ENCODE measurements at places on chromosomes 3 and 15. TPM values are rescaled to one million over a fixed set of nuclear protein-coding genes. Genes with fewer than 3 reads are reported as not detected.
A peak's percentile ranks its signal among the peaks of the same experiment; 100 is the strongest.

DNA sequence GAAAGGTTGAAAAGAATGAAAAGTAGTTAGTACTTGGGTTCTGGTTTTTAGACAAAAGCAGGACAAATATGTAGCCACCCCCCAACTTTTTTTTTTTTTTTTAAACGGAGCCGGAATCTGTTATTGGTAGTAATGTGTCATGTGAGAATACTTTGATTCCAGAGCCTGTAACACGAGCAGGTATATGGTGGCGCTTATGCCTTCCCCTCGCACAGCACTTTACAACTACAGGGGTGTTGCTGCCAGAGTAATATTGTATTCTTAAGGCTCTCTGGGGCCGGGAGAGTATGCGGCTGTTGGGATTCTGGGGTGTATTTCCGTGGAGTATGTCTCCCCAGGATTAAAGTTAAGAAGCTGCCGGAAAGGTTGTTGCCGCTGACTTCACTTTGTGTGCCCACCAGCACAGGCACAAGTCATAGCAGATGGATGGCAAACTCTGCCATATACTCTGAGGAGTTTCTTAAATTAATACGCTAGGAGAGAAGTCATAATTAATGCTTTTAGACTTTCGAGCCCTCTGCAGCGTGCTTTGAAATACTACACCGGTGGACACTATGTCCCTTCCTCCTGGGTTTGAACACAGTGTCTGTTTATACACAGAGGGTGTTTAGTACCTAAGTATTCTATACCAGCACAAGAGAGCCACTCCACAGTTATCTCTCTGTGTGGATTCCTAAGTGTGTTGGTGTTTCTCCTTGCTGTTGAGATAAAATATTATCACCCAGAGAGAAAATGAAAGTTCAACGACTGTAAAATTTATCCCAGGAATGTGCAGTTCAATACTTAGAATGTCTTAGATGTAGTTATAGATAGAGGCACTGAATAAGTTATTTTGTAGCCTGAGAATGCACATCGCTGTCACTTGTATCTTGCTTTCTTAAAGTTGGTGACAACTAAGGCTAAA lies 1.4 kb downstream of the MBNL1 start:
- no peak for DNase-seq
- no peaks in the 10 kb centered on the region for H3K27me3 ChIP-seq
- H3K27ac ChIP-seq: peak overlapping the region; percentile 96
- H3K4me3 ChIP-seq: peak overlapping the region; percentile 83

- H3K27ac ChIP-seq: no peak overlapping the region
- no peaks in the 10 kb centered on the region for H3K36me3 ChIP-seq
- H3K27me3 ChIP-seq: no peaks in the 10 kb centered on the region
- H3K4me1 ChIP-seq: no peaks in the 10 kb centered on the region
- DNase-seq: no peak
Observed at GRCh38 chr15:94443186-94443585, 211.8 kb downstream of the MCTP2 start.

DNA sequence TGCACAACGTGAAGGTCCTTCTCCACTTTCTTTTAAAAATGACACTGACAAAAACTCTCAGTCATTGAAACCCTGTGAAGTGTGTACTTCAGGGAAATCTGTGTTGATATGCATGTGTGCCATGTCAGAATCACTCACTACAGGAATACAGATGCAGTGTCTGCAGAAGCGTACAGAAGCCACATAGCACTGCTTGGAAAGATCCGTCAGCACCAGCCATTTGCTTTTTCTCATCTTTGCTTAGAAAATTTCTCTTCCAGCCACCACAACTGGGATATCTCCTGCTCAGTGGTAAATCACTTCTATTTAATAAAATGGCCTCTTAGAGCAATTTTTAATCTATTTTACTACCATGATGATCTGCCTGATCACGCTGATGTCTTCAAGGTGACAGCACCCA lies 91.3 kb upstream of the ARHGEF26 start:
- H3K4me1 ChIP-seq: no peaks in the 10 kb centered on the region
- no peak overlapping the region for H3K27ac ChIP-seq
- H3K36me3 ChIP-seq: no peaks in the 10 kb centered on the region
- no peaks in the 10 kb centered on the region for H3K27me3 ChIP-seq

DNA sequence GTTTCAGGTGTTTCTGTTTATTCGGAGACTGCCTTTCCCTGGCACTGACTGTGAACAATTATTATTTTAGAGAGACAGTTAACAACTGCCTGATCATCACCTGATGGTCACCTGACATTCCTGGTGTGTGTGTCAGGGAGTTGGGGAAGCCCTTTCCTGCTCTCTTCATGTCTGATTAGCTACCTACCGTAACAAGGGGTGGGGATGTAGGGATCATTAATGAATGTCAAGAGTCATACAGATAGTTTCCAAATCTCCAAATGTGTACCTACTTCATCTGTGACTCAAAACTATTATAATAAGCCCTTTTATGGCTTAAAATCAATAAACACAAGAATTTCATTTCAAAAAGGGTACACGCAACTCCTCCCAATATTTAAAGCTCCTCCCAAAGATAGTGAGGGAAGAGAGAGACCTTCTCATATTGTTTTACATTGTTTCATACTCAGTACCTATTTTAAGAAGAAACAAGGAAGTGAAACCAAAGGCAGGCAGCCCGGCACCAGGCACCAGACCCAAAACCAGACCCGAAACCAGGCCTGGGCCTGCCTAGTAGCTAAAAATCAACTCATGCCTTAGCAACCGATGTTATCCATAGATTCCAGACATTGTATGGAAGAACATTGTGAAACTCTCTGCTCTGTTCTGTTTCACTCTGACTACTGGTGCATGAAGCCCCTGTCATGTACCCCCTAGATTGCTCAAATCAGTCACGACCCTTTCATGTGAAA lies 844.9 kb upstream of the ALCAM start:
- no peaks in the 10 kb centered on the region for H3K4me1 ChIP-seq
- no peaks in the 10 kb centered on the region for H3K36me3 ChIP-seq
- no peaks in the 10 kb centered on the region for H3K27me3 ChIP-seq
- H3K4me3 ChIP-seq: no peak overlapping the region

DNA sequence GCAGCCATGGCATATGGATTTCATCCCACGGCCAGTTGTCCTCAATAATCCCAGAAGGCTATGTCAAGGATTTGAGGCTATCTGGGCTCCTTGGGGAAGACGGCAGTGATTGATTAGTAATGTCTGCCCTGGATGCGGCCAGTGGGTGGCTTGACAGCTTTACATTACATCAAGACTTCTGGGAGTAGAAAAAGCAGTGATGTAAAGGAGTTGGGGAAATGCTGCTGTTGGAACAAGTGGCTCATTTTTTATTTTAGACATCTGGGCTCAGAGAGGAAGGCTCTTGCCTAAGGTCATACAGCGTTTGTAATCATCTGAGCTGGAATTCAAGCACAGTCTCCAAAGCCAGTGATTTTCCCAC lies 94.1 kb downstream of the FLNB start:
- H3K4me3 ChIP-seq: peak overlapping the region; percentile 3
- peak overlapping the region; percentile 84 for H3K27ac ChIP-seq
- no peaks in the 10 kb centered on the region for H3K36me3 ChIP-seq
- H3K4me1 ChIP-seq: no peaks in the 10 kb centered on the region
- no peaks in the 10 kb centered on the region for H3K27me3 ChIP-seq
- no peak for DNase-seq

GRCh38 chr15:79166311-79166955 lies 75.9 kb upstream of the RASGRF1 start:
- H3K4me3 ChIP-seq: no peak overlapping the region
- H3K27ac ChIP-seq: no peak overlapping the region
- no peaks in the 10 kb centered on the region for H3K27me3 ChIP-seq
- no peaks in the 10 kb centered on the region for H3K36me3 ChIP-seq
- no peak for DNase-seq

DNA sequence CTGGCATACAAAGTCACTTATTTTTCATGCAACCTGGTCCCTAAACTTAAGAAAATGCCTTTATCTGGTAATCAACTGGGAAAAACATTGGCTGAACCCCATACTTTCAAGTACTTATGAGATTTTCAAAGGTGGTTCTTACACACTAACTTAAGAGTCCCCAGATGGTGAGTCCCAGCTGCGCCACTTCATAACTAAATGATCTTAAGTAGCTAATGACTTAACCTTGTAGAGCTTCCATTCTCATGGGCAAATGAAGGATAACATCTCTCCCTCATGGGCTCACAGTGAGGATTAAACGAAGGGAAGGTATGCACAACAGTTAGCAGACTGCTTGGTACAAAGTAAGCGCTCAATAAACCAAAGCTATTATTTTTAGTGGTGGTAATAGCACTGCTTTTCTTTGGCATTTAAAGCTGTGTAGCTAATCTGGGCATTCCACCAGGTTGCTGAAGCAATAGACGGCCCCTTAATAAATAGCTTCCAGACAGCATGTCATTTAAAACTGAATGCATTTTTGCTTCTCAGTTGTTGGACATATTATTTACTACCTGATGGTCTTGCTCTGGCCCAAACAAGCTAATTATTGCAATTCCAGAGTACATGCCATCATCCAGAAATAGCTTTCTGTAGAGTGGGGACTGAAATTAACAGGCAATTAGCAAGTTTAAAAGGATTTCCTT lies 55.4 kb downstream of the LIPC start:
- peaks cover 8% of the 10 kb centered on the region for H3K4me1 ChIP-seq
- H3K27ac ChIP-seq: no peak overlapping the region
- no peak for DNase-seq
- no peak overlapping the region for H3K4me3 ChIP-seq

DNA sequence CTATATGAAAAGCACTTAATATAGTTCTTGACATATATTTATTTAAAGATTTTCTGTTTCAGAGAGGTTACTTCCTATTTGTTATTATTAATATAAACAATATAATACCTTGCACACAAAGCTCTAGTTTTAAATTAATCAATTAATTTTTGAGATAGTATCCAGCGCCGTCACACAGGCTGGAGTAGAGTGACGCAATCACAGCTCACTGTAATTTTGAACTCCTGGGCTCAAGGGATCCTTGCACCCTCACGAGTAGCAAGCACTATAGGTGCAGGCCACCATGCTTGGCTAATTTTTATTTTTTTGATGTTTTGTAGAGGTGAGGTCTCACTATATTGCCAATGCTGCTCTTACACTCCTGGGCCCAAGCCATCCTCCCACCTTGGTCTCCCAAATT lies 209.3 kb downstream of the GREM1 start:
- H3K4me3 ChIP-seq: no peak overlapping the region
- no peaks in the 10 kb centered on the region for H3K36me3 ChIP-seq
- no peak overlapping the region for H3K27ac ChIP-seq

DNA sequence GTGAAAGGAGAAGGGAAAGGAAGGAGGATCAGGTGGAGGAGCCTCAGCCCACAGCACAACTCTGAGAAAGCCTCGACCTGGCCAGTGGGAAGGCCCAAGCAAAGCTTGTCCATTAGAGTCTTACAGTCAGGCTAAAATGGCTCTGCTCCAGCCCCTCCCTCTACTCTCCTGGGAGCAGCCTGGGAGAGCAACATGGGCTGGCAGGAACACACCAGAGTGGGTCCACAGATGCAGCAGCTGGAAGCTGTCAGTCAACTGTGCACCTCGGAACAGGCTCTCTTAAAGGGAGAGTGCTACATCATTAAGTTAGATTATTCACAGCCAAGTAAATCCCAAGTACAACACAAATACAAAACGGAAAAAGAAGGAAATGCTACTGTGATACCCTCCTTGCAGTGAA lies 98.0 kb upstream of the LIMD1 start:
- H3K4me1 ChIP-seq: no peaks in the 10 kb centered on the region
- no peaks in the 10 kb centered on the region for H3K36me3 ChIP-seq
- no peak overlapping the region for H3K4me3 ChIP-seq

GRCh38 chr15:73389971-73390544 lies 21.3 kb upstream of the HCN4 start:
- H3K36me3 ChIP-seq: no peaks in the 10 kb centered on the region
- H3K4me1 ChIP-seq: no peaks in the 10 kb centered on the region
- no peak for DNase-seq
- no peak overlapping the region for H3K4me3 ChIP-seq

DNA sequence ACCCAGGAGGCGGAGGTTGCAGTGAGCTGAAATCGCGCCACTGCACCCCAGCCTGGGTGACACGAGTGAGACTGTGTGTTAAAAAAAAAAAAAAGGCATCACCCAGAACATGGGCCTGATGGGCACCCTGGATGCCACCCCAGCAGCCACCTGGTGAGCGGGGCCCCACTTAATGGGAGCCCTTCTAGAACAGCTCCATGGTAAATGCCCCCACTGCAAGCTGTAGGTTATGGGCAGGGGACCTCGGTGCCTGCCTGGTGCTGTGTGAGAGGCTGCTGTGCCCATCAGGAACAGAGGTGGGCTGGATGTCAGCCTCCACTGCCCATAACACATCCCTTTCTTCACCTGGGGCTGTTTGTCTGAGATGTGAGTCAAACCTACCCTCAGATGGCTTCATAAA lies 156.2 kb upstream of the MEF2A start:
- no peak for DNase-seq
- no peaks in the 10 kb centered on the region for H3K36me3 ChIP-seq
- H3K27ac ChIP-seq: no peak overlapping the region
- H3K4me1 ChIP-seq: peaks cover 5% of the 10 kb centered on the region

DNA sequence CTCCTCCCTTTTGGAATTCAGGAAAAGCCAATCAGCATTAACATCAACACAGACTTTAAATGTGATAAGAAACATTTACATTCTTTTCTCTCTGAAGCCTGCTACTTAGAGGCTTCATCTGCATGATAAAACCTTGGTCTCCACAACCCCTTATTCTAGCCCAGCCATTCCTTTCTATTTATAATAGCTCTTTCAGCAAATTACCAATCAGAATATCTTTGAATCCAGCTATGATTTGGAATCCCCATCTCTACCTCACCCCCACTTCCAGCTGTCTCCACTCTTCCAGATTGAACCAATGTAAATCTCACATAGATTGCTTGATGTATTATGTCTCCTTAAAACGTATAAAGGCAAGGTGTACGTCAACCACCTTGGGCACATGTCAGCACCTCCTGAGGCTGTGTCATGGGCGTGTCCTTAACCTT lies 139.7 kb downstream of the TUSC7 start:
- H3K27me3 ChIP-seq: no peaks in the 10 kb centered on the region
- H3K36me3 ChIP-seq: no peaks in the 10 kb centered on the region
- no peaks in the 10 kb centered on the region for H3K4me1 ChIP-seq
- no peak for DNase-seq

DNA sequence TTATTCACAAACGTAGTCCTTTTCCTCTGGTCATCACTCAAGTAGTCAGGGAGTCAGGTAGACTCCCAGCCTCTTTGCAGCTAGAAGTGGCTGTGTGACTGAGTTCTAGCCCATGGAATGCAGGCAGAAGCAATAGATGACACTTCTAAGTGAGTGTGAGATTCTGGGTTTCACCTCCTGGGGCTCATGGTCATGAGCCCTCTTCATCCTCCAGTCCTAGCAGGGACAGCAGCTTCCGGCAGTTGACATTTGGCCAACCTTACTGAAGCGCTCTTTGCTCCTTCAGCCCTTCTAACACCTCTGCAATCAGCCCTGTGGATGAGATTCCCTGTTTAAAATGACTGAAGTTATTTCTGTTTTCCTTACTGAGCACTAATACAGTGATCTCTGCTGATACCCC lies 21.8 kb downstream of the SLC12A8 start:
- no peaks in the 10 kb centered on the region for H3K36me3 ChIP-seq
- H3K4me1 ChIP-seq: no peaks in the 10 kb centered on the region

GRCh38 chr15:88178631-88179030 lies 77.9 kb downstream of the NTRK3 start:
- DNase-seq: no peak
- no peaks in the 10 kb centered on the region for H3K4me1 ChIP-seq
- no peak overlapping the region for H3K27ac ChIP-seq
- no peaks in the 10 kb centered on the region for H3K27me3 ChIP-seq
- no peak overlapping the region for H3K4me3 ChIP-seq
- H3K36me3 ChIP-seq: no peaks in the 10 kb centered on the region

Gene C3orf20
- 0.09 TPM for total RNA-seq

Gene GASK1A
- total RNA-seq: 17.5 TPM

Gene CCR1
- 3.7 TPM for total RNA-seq

Gene CHRNA7
- total RNA-seq: not detected

All from right lobe of liver (tissue), 6 donors.